NCI-H1436 (cell line): ENCODE measurements at places on chromosomes 2 and 18.

DNA sequence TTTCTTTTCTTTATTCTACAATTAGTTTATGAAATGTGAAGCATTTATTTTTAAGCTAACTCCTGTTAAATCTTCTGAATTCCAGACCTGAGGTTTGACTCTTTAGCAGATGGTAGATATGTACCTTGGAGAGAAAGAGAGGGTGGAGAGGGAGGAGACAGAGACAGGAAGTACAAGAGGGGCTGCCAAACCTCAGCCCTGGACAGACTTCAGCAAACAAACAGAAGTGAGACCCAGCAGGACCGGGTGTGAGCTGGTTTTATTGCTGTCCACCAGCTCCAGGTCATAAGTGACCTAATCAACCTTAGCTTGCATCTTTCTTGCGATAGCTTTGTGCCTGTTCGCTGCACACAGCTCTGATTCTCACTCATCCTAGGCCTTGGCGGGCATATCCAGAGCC lies 168.6 kb downstream of the CNTNAP5 start:
- DNase-seq: no peak

GRCh38 chr2:112138159-112139032 lies at the start of gene FBLN7:
TSS of gene FBLN7 (plus strand) at chr2:112138385. CDS start at chr2:112138656, 271 bp downstream.
- DNase-seq: no peak

DNA sequence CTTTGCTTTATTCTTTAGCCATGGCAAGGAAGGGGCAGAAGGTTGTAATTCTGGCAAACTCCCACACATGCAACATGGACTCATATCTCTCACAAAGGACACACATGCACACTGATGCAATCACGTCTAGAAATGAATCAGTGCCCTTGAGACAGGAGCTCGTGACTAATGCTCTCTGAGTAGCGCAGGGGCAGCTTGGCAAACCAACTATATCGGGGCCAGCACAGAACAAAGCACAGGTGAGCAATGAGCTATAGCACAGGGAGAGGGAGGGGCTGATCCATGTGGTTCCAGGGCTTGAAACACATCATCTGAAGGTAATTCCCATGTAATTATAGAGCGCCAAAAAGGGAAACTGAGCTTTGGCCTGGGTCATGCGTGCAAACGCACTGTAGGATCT lies 165.2 kb upstream of the KLF7 start:
- DNase-seq: peak; percentile 64

DNA sequence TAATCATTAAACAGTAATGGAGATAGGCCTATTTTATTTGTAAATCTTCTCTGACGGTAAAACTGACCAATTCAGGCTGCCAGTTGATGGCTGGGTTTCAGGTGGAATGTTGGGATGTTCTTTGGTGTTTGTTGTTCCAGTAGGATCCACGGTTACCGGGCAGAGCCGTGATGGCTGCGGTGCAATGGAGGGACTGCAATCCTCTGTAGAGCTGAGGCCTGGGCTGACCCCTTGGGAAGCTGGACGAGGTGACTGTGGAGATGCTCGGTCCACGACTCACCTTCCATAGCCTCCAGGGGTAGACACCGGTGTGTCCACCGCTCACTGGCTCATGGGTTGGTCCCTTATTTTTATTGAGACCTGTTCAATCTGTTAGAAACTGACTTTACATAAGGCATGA lies 42.5 kb downstream of the ZNF519 start:
- no peak for DNase-seq

- DNase-seq: no peak
These were observed 182.8 kb upstream of the RAB12 start for GRCh38 chr18:8426401-8426800.

- DNase-seq: no peak
These were observed 15.4 kb downstream of the AFF3 start for GRCh38 chr2:100126897-100127401.
